ENCODE measurements at places on chromosomes 2 and 18.
A peak's percentile ranks its signal among the peaks of the same experiment; 100 is the strongest.

DNA sequence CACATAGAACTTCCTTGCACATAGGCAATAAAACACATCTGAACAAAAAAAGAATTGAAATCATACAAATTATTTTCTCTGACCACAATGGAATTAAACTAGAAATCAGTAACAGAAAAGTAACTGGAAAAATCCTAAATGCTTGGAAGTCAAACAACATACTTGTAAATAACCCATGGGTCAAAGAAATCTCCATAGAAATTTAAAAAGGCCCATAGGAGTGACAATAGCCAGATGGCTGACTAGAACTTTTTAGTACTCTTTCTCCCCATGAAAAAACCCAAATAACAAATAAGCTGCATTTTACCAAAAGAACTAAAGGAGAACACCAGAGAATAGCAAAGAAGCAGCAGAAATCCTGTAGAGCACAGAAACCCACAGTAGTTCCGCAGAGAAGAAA lies 139.2 kb upstream of the COL3A1 start:
- no peak for DNase-seq

GRCh38 chr2:219766658-219767057 lies 139.2 kb downstream of the SLC4A3 start:
- no peak for DNase-seq

- no peak for DNase-seq
Measured at GRCh38 chr2:2570360-2570759, 239.3 kb upstream of the MYT1L start.

DNA sequence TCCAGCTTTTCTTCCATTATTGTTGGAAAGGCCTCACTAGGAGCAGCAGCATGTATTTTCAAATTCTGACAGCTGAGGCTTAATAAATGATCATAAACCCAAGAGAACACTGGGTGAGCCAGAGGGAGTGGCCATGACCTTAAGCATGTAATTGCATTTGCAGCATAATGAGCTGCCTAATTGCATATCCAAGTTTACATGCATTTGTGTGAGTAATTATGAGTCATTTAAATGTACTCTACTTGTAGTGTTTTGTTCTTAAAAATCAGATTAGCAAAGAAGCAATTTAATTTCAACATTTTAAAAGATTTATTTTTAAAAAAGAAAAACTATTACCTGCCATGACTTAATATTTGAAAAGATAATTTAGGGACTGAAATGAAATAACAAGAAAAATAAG lies 74.8 kb downstream of the NOL10 start:
- DNase-seq = peak; percentile 80
